Stimulated activated memory B cell treated with anti-CD40 and anti-IgM and Interleukin-4, amounts not matched to agents 10 μg/mL and 1 μg/mL and 100 μg/mL, for 72 hours (primary cell): ENCODE measurements at places on chromosomes 6 and 20.

DNA sequence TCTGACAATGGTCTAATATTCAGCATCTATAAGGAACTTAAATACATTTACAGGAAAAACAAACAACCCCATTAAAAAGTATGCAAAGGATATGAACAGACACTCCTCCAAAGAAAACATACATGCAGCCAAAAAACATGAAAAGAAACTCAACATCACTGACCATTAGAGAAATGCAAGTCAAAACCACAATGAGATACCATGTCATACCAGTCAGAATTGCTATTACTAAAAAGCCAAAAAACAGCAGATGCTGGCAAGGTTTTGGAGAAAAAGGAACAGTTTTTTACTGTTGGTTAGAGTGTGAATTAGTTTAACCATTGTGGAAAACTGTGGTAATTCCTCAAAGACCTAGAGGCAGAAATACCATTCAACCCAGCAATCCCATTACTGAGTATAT is 339.0 kb upstream of the ADGRB3 start:
- H3K4me3 ChIP-seq, result no peak overlapping the region
- no peaks in the 10 kb centered on the region for H3K27me3 ChIP-seq
- ATAC-seq, result no peak
- no peak overlapping the region for H3K27ac ChIP-seq
- no peaks in the 10 kb centered on the region for H3K36me3 ChIP-seq

DNA sequence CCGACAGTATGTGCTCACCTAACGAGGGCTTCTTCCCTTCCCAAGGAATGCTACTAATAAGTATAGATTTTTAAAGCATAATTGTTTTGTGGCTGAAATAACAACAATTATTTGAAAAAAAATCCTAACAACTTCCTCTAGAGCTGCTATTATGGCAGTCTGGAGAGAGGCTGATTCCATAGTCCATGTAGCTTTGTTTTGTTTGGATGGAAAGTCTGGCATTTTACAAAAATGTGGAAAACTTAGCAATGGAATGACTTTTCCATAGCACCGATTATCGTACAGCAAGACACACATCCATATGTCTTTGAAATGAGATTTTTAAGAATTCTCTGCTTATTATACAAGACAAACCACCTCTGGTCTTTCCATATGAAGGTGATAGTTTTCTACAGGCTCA is 252.4 kb upstream of the TAB2 start:
- H3K4me3 ChIP-seq, result no peak overlapping the region
- no peak for ATAC-seq
- H3K4me1 ChIP-seq, result peaks cover 40% of the 10 kb centered on the region
- H3K27ac ChIP-seq, result peak overlapping the region; percentile 85
- no peaks in the 10 kb centered on the region for H3K27me3 ChIP-seq
- peaks cover 9% of the 10 kb centered on the region for H3K36me3 ChIP-seq

DNA sequence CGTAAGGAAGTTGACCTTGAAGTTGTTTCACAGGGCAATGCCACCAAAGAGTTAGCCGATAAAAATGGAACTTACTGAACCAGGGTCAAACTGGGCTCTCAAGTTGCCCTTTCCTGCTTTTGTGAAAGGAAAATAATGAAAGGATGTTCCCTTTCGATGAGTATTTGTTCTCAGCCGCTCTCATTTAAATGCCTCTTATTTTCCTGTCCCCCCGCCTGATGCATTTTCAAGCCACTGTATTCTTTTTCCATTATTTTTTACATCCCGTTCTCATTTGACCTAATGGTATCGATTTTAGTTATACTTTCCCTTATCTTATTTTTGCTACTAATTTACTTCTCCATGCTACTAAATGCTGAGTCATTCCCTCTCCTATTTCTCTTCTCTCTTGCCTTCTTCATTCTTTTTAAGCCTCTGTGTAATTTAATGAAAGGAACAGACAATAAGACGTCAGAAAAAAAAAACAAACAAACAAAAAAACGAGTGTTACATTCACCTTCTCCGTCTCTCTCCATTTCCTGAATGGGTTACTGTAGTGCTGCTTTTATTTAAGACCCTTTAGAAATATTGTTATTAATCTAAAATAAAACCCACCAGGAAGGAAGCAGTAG is 655 bp upstream of the NDUFAF4 start:
- no peak for ATAC-seq
- H3K36me3 ChIP-seq, result peaks cover 6% of the 10 kb centered on the region
- H3K4me3 ChIP-seq, result peak overlapping the region; percentile 92
- peaks cover 9% of the 10 kb centered on the region for H3K27me3 ChIP-seq

DNA sequence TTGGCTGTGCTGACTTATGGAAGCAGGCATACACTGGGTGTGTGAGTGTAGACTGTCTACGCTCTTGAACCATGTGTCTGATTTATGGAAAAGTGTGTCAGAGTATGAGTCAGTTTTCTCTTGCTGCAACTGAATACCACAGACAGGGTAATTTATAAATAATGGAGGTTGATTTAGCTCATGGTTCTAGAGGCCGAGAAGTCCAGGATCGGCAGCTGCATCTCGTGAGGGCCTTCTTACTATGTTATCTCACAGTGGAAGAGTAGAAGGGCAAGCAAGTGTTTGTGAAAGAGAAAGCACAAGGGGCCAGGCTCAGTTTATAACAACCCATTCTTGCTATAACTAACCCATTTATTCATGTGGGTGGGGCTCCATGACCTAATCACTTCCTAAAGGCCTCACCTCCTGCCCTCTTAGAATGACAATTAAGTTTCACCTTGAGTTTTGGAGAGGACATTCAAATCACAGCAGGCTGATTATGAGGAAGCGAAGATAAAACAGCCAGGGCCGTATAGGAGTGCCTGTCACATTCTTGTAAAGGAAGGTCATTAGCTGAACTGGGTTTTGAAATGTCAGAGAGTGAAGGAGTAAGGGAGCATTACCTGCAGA is 6.7 kb downstream of the GPR31 start:
- peak overlapping the region; percentile 39 for H3K4me3 ChIP-seq
- H3K36me3 ChIP-seq, result no peaks in the 10 kb centered on the region
- peaks cover 60% of the 10 kb centered on the region for H3K4me1 ChIP-seq
- H3K27ac ChIP-seq, result peak overlapping the region; percentile 83

DNA sequence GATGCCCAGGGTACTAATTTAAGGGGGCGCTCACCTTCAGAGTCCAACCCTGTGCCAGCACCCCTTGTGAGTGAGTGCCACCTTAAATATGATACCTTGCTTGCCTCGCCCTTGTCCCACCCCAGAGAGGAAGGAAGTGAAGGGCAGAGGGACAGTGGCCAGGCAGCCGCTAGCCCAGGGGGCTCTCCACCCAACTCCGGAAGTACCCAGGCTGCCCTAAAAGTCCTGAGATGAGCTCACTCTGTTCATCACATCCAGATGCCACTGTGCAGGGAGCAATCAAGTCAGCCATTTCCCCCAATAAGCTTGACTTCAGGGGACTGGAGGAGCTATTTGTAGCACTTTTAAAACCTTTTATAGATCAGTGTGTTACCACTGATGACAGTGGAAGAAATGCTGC is 25.0 kb upstream of the STX16 start:
- H3K4me1 ChIP-seq, result peaks cover 8% of the 10 kb centered on the region
- no peak for ATAC-seq
- H3K27me3 ChIP-seq, result peaks cover 34% of the 10 kb centered on the region

GRCh38 chr6:100230115-100230952 is 234.4 kb downstream of the SIM1 start:
- H3K27ac ChIP-seq, result no peak overlapping the region
- peaks cover 13% of the 10 kb centered on the region for H3K4me1 ChIP-seq
- H3K4me3 ChIP-seq, result no peak overlapping the region
- no peaks in the 10 kb centered on the region for H3K36me3 ChIP-seq
- no peaks in the 10 kb centered on the region for H3K27me3 ChIP-seq

DNA sequence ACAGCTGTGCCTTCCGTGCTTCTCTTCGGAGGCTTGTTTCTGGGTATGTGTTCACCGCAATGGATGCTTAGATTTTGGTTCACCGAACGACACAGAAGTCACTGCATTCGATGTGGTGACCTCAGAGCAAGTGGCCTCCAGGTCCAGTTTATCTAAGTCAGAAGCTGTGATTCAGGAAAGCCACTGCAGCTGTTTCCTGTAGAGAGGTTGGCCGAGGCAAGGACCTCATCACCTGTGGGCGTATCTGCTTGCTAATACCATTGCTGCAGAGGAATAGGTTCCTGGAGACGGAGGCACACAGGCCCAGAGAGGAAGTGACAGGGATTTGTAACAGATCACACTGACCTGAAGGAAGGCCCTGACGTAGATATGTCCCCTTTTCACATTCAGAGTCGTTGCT is 82.7 kb downstream of the FARS2 start:
- H3K27me3 ChIP-seq, result no peaks in the 10 kb centered on the region
- ATAC-seq, result no peak
- no peak overlapping the region for H3K4me3 ChIP-seq
- peaks cover 22% of the 10 kb centered on the region for H3K36me3 ChIP-seq
- no peak overlapping the region for H3K27ac ChIP-seq

DNA sequence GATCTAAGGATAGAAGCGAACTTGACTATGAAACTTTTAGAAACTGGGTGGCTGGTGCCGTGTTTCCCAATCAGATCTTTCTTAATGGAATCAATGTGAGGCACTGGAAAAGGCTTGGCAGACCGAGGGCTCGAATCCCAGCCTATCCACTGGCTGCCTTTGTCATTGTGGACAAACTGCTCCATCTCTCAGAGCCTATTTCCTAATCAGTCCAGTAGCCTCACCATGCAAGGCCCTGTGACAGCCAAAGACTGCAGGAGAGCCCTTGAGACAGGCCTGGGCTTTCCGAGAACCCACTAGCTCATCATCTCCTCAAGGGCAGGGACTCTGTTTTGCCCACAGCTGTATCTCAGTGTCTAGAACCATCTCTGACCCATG is 43.4 kb downstream of the SPDEF start:
- H3K27ac ChIP-seq, result no peak overlapping the region
- H3K36me3 ChIP-seq, result no peaks in the 10 kb centered on the region
- no peak for ATAC-seq
- H3K27me3 ChIP-seq, result peaks cover 38% of the 10 kb centered on the region
- H3K4me3 ChIP-seq, result no peak overlapping the region

DNA sequence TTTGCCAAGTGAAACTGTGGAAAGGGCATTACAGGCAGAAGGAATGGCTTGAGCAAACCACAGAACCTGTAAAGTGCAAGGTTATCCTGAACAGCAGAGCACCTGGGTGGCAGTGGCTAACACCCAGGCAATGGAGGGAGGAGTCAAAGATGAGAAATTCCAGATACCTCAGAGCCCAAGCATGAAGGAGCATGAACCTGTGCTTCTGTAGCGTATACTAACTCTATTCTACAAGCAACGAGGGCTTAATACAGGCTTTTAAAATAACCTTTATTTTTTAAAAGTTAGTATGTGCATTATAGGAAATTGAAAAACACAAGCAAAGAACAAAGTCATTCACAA is 77.0 kb downstream of the CNBD2 start:
- no peak overlapping the region for H3K4me3 ChIP-seq
- H3K27me3 ChIP-seq, result no peaks in the 10 kb centered on the region
- H3K36me3 ChIP-seq, result peaks cover 43% of the 10 kb centered on the region
- no peak overlapping the region for H3K27ac ChIP-seq
- H3K4me1 ChIP-seq, result peaks cover 50% of the 10 kb centered on the region

DNA sequence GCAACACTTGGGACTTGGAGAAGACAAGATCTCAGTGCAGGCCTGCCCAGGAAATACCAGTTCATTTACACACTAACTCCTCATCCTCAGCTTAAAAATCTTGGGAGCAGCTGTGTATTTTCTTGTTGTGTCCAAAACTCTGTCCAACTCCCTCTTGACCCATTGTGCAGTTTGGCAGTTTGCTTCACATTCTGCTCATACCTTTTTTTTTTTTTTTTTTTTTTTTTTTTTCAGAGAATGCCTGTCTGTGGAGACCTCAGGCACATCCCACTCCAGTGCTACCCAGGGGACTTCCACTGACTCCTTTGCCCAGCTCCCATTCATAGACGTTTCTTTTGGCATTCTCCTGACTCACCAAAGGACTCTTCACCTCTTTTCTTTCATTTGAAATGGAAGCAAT is 265.8 kb upstream of the TCF21 start:
- no peak overlapping the region for H3K4me3 ChIP-seq
- no peaks in the 10 kb centered on the region for H3K36me3 ChIP-seq
- no peak overlapping the region for H3K27ac ChIP-seq
- H3K4me1 ChIP-seq, result no peaks in the 10 kb centered on the region
- ATAC-seq, result no peak

- ATAC-seq, result no peak
- H3K36me3 ChIP-seq, result peaks cover 7% of the 10 kb centered on the region
- no peak overlapping the region for H3K4me3 ChIP-seq
- no peak overlapping the region for H3K27ac ChIP-seq
These were observed 18.5 kb upstream of the FAM184A start for GRCh38 chr6:119096721-119097565.

GRCh38 chr20:1322511-1323245 is 6.3 kb downstream of the SDCBP2 start:
- H3K27ac ChIP-seq, result no peak overlapping the region
- no peaks in the 10 kb centered on the region for H3K36me3 ChIP-seq
- H3K27me3 ChIP-seq, result no peaks in the 10 kb centered on the region
- H3K4me3 ChIP-seq, result no peak overlapping the region
- ATAC-seq, result no peak

DNA sequence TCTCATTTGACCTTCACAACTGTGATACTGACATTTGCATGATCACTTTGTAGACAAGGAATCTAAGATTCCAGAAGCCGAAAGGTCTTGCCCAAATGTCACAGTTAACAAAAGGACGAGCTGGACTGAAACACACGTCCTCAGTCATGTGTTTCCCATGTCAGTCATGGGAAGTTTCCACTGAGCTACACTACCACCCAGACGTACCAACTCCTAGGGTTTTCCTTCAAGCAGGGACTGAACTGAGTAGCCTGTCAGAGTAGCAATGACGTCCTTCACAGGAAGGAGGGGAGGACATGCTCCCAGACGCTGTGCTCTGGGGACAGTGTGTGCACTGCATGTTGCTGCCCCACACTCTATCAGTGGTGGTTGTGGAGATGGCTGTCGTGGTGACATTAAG is 215.8 kb upstream of the SMLR1 start:
- no peaks in the 10 kb centered on the region for H3K36me3 ChIP-seq
- no peaks in the 10 kb centered on the region for H3K4me1 ChIP-seq
- no peaks in the 10 kb centered on the region for H3K27me3 ChIP-seq
- ATAC-seq, result peak; percentile 40

- no peak for ATAC-seq
- H3K4me1 ChIP-seq, result peaks cover 61% of the 10 kb centered on the region
- no peaks in the 10 kb centered on the region for H3K27me3 ChIP-seq
- H3K4me3 ChIP-seq, result peak overlapping the region; percentile 86
These were observed 1.4 kb downstream of the PHF20 start for GRCh38 chr20:35773154-35773751.

DNA sequence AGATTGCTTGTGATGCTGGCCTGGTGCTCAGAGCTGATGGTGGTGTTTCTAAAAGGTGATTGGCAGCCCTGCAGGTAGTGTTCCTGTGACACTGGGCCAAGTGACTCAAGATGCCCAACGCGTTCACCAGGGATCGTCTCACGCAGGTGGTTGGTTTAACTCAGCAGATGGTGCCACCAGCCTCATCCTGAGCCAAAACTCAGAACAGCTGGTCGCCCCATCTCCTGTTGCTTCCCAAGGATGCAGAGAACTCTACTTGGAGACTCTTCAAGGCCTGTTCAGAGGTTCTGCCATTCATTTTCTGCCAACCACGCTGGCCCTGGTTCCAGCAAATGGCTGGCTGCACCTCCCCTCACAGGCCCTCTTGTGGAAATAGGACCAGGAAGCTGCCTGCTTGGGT is 394.4 kb downstream of the CDH26 start:
- no peak overlapping the region for H3K4me3 ChIP-seq
- no peaks in the 10 kb centered on the region for H3K4me1 ChIP-seq
- no peak overlapping the region for H3K27ac ChIP-seq
- H3K36me3 ChIP-seq, result no peaks in the 10 kb centered on the region
